ENCODE measurements at places on chromosomes 6 and 20.

DNA sequence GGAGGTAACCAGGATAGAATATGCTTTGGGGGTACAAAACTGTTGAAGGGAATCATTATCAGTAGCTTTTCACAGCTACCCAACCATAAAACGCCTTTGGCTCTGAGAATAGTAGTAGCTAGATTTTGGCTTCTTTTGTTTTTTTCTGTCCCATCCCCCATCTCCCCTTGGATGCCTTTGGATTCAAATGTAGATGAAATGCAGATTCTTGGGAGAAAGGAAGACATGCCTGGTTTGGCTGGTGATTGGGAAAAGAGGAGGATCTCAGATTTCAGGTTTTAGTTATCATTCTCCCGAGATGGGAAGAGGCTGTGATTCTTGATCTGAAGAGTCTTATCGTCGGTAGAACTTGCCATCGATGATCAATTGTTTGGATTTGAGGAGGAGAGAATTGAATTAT, 3.5 kb upstream of the CDYL start:
- no peak for DNase-seq

DNA sequence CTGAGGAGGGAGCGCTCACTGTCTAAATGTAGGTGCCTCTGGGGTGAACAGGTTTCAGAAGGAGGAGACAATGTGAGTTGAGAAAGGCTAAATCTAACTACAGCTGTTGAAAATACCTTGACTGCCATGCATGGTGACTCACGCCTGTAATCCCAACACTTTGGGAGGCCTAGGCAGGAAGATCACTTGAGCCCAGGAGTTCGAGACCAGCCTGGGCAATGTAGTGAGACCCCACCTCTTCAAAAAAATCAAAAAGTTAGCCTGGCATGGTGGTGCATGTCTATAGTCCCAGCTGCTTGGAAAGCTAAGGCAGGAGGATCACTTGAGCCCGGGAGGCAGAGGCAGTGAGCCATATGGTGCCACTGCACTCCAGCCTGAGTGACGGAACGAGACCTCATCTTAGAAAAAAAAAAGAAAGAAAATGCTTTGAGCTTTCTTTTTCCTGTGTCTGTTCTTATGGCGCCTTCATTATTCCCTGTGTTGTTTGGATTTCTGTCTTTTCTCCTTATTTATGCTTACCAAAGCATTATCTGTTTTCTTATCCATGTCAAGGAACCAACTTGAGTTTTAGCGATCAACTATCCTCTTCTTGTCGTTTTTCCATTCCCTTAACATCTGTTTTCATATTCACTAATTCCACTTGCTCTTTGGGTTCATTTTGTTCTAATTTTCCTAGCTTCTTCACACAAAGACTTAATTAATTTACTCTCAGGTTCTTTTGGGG, 8.5 kb downstream of the SLC2A10 start:
- no peak for DNase-seq

- DNase-seq, result no peak
These were observed 96.1 kb downstream of the NUS1 start for GRCh38 chr6:117771403-117771802.

GRCh38 chr6:116229287-116229913, 24.5 kb downstream of the TSPYL4 start:
- peak; percentile 44 for DNase-seq

DNA sequence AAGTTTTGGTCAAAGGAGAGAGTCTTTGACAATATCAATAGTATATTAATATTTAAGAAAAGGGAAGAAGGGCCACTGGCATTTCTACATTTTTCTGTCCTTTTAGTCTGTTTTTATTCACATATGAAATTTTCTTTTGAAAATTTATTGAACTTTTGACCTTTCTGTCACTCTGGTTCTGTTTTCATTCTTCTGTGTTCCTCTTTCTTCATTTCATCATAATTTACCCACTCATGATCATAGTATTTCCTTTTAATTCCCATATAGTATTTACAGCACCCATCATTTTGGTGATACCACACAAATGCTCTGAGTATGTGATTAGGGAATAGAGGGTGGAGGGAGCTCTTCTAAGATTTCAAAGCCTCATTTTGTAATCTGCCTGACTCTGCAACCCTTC, 142.8 kb downstream of the GJA1 start:
- DNase-seq, result no peak

- peak; percentile 59 for DNase-seq
These were observed 142.8 kb downstream of the DLL1 start for GRCh38 chr6:170147832-170148708.

DNA sequence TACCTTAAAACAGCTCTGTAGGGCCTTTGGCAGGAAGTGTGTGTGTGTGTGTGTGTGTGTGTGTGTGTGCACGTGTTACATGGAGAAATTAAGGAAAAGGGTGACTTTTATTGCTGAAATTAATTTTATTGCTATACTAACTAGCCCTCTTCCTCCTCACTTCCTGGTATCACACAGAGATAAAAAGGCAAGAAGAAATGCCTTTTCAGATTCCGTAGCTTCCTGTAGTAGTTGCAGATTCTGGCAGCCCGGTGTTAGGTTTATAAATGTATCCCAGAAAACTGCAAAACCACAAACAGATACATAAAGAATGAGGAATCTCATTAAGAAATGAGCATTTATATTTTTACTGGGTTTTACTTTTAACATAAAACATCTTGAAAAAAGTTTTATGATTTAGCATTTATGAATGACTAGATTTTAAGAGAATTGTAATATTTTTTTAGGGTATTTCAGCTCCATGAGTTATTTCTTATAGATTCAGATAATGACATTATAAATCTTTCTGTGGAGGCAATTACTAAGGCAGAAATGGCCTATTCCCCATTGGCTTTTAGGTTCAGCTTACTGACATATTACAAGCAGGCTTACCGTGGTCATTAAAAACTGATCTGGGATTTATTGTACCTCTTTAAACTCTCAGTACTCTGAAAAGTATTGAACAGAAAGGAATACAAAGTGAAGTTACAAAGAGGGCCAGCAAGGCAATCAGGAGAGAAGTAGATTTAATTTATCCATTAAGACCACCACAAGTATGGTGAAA, 249.1 kb upstream of the TSHZ2 start:
- DNase-seq, result no peak

GRCh38 chr6:4446982-4447381, 311.6 kb upstream of the ECI2 start:
- no peak for DNase-seq

DNA sequence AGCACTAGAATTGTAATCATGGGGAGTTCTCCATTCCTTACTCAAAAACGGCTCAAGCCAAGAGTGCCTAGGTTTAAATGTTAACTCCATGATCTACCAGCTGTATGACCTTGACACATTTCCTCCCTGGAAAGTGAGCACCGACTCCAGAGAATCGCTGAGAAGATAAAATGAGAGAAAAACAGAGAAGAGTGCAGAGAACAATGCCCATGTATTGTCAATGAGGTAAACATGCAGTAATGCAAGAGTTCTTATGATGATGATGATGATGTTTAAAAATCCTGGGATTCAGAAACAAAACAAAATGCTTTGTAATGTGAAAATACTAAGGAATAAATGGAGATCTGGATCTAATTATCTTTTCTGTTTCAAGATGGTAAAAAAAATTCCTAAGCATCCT, 64.8 kb upstream of the BEND6 start:
- DNase-seq, result no peak

GRCh38 chr6:170232186-170233002, 58.5 kb downstream of the DLL1 start:
- no peak for DNase-seq

- DNase-seq, result no peak
These were observed 40.3 kb upstream of the ZFAND3 start for GRCh38 chr6:37779111-37779800.

DNA sequence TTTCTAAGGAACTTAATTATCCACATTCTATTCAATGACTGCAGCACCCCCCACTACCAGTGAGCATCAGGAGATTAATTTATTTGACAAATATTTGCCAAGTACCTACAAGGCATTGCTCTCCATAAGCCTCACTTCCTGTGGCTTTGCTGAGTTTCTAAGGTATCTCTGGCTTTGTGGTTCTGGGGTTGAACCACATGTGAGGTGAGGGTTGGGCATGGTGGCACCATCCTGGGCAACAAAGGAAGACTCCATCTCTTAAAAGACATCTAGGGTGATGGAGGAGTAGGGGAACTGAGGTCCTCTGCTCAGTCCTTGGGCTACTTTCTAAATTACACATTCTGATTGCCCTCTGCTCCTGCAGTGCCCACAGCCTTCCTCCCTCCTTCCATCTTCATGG, 25.5 kb upstream of the WFDC2 start:
- DNase-seq, result no peak

DNA sequence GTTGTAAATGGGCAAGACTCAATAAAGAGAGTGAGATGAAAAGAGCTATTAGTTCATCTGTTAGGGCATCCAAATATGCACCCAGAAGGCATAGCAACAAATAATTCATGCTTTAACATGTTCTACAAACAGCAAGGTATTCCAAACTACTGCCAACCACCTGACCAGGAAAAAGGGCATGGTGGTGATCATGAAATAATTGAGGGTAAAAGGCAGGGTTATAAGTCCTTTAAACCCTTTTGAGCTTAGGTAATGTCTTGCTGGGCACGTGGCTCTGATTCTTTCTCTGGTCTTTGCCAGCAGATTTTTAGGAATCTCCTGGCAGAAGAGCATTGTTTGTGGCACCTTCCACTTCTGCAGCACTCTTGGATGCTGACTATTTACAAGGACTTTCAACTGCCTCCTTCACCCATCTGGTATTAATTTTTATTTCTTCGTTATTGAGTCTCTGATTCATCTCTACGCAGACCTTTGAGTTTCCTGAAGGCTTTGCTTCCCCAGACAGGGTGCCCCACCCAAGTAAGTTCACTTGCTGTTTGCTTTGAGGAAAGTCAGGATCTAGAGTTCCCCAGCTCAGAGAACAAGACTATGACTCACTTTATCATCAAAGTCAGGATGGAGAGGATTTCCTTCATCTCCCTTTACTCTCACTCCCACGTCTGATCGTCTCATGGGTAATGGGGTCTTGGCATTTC, 83.4 kb upstream of the NEDD9 start:
- no peak for DNase-seq

GRCh38 chr6:7078856-7079255, 28.9 kb upstream of the RREB1 start:
- DNase-seq, result no peak

DNA sequence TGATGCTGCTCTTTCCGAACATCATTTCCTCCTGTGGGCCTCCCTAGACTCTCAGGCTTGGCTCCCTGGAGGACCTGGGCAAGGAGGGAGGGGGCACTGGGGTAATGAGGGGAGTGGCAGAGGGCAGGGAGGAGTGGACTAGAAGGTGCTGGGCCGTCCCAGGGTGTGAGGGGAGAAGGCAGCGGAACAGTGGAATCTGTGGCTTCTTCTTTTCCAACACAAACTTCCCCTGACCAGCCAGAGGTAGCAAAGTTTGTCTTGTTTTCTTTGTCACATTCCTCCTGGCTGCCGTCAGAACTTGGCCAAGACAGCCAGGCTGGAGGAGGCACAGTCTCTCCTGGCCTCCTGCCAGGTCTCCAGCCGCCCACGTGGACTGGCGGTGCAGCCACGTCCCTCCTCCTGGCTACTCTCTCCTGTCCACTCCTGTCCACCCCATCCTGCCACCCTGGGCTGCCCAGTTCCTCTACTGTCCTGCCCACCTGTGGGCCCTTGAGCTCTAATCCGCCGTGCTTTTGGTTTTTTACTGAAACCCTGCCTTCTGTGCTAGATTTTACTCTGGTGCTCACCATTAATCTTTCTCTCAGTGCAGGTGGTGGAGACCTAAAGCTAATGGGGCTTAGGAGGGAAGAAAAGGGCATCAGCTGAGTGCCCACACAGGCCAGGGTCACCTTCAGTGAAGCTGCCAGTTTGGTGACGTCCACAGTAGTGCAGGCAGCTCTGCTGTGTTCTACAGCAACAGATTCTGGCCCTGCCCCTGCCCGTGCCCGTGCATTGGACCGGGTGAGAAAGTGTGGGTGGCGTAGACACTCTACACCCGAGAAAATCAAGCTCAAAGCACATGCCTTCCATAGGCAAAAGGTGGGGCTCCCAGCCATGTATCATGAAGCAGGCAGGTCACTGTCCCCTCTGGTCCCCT, 2.8 kb upstream of the CDSN start:
- no peak for DNase-seq

DNA sequence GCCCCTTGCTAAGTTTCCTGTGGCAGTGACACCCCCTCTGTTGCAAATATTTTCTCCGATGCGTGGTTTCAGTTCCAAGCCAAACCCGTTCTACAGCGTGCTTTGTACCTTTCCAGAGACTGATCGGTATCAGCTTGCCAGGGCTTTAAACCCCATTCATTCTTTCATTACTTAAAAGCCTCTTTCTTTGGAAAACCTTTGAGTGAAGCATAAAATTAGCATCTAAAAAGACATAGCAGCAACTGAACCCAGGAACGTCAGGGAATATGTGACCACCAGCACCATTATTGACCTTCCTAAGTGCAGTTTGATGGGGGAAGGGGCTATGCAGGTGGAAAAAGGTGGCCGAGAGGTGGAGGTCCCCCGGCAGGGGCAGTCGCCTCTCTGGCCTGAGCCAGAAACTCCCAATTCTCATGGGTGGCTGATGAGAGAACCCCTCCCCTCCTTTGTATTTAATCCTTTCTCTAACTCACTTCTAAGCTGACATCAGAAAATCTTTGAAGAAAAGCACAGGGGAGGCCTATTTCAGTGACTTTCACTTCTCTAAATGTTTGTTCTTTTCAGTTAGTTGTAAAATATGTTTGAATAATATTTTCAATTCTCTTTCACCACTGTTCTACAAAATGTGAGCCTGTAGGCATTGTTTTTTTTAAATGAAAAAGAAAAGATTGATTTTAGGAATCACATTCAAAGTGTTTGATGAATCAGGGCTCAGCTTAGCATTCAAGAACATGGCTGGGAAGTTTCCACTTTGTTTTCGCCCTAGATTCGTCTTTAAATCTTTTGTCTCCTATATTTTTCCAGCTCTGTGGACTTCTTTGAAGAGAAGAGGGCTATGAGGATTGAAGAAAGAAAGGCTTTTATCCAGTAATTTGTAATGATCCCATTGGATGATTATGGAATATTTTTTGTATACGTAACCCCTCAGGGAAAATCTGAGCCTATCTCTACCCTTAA, 89.2 kb downstream of the RSPH3 start:
- DNase-seq, result no peak

GRCh38 chr6:139586273-139586672, 211.8 kb upstream of the CITED2 start:
- DNase-seq, result no peak

- DNase-seq, result no peak
These were observed 14.8 kb upstream of the ADGB start for GRCh38 chr6:146583966-146584365.

GRCh38 chr20:1267161-1267560, 1.1 kb downstream of the SNPH start:
- no peak for DNase-seq

- peak; percentile 41 for DNase-seq
These were observed 913 bp downstream of the BTN2A2 start for GRCh38 chr6:26383624-26384417.

DNA sequence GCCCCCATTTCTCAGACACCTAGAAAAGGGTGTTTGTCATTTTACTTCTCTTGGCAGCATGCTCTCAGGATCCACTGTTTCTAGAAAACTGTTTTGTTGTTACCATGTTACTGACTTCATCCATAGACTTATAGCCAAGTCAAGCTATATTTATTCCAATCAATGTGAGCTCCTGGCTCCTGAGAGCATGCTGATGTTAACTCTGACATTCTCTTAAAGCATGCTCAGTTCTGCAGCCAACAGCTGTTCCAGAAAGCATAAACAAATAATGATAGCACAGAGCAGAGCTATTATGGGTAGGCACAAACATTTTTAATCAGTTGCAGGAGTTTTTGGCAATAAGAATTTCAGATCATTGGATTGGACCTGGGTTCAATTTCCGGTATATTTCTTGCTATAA, 92.4 kb upstream of the CEP85L start:
- DNase-seq, result no peak

- no peak for DNase-seq
These were observed 52.0 kb upstream of the SMOC2 start for GRCh38 chr6:168388641-168389633.

GRCh38 chr6:148521586-148521985, 178.9 kb downstream of the SASH1 start:
- no peak for DNase-seq

Data from activated CD4-positive, alpha-beta T cell treated with anti-CD3 and anti-CD28 coated beads for 48 hours (primary cell).